ENCODE measurements at places on chromosomes 6 and 20. TPM values are rescaled to one million over a fixed set of nuclear protein-coding genes. Genes with fewer than 3 reads are reported as not detected.

The REV3L gene
- 13.6 TPM for total RNA-seq

The FAM217A gene
- total RNA-seq: not detected

The SLC44A4 gene
- not detected for total RNA-seq

The CFAP206 gene
- total RNA-seq: 0.17 TPM

The ADGRF5 gene
- under 0.01 TPM for total RNA-seq

The OSBPL2 gene
- 11.9 TPM for total RNA-seq

The BTBD3 gene
- 8.9 TPM for total RNA-seq

The GPLD1 gene
- total RNA-seq: 0.15 TPM

The LY86 gene
- not detected for total RNA-seq

The C6orf163 gene
- 0.34 TPM for total RNA-seq

The VGLL2 gene
- not detected for total RNA-seq

The DHX35 gene
- 5.5 TPM for total RNA-seq

The EYA2 gene
- total RNA-seq: 1.0 TPM

The PHACTR3 gene
- total RNA-seq: not detected

The SLC32A1 gene
- total RNA-seq: not detected

The NFATC2 gene
- 0.15 TPM for total RNA-seq

The THBS2 gene
- 43.2 TPM for total RNA-seq

The RNF182 gene
- 3.9 TPM for total RNA-seq

The DDX43 gene
- total RNA-seq: 0.84 TPM

The HFE gene
- total RNA-seq: 11.1 TPM

The NFKBIL1 gene
- total RNA-seq: 19.9 TPM

The COL9A1 gene
- not detected for total RNA-seq

The LHFPL5 gene
- not detected for total RNA-seq

The TRIM31 gene
- not detected for total RNA-seq

The OOEP gene
- not detected for total RNA-seq

The CLDN20 gene
- not detected for total RNA-seq

The ARMH2 gene
- not detected for total RNA-seq

The JPH2 gene
- total RNA-seq: under 0.01 TPM

The PDE7B gene
- total RNA-seq: 5.6 TPM

All from bronchus fibroblast of lung (primary cell).